ENCODE measurements at places on chromosomes 5 and 9.

- DNase-seq = no peak
Measured at GRCh38 chr9:116806075-116806474, 119.0 kb downstream of the TRIM32 start.

DNA sequence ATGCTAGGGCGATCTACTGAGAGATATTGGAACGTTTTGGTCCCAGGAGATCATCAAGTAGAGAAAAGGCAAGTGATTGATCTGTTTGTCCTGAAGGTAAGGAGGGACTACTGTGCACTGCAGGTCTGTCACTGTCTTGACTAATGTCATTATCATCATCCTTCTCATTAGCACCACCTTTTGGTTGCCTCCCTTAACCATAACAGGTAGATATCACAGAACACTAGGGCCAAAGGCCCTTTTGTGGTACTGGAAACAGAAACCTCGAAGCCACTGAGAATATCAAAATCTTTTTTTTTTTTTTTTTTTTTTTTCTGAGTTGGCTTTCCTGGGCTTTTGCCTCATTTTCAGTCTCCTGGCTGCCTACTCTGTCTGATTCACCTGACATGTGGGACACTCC lies 134.0 kb downstream of the KCTD16 start:
- no peak for DNase-seq

DNA sequence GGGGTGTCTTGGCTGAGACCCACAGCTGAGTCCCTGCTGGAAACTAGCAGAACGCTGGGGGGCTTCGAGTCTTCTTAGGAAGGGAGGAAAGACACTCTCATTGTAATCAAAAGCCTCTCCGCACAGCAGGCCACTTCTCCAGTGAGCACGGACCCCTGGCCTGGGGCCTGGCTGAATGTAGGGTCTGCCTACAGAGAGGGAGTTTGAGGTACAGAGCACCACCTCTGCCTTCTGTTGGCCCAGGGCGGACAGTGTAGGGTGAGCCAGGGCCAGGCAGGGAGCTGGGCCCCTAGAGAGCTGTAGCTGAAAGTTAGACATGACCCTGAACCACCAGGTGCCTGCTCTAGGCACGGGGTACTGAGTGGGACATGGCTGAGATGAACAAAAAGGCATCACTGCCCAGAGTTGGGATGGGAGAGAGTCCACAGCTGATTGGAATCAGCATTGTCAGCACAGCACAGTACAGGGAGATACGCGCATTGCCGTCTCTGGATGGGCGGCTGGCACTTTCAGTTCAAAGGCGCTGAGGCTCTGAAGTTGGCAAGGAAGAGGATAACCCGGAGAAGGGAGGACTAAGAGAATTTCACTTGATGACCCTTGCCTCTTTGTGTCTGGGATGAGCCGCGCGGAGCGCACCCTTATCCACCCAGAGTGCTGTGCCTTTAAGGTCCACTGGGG lies 363 bp upstream of the SLC25A48 start:
- no peak for DNase-seq

GRCh38 chr9:28267351-28267750 lies 694.1 kb upstream of the C9orf72 start:
- no peak for DNase-seq

- no peak for DNase-seq
Measured at GRCh38 chr9:84671586-84672521, 2.3 kb downstream of the NTRK2 start.

DNA sequence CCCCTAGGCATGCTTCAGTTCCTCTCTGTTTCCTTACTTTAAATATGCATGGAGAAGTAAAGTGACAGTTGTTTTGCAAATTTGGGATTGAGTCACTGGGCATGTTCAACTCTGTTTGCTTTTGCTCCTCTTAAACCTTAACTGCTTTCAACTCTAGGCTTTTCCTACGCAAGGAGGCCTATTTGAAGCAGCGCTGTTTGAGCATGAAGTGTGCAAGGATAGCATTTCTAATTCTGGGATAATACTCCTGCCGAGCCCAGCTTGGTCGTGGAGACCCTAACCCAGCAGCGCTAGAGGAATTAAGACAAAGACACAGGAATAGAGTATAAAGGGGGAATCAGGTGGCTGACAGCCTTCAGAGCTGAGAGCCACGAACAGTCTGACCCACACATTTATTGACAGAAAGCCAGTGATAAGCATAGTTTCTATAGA lies 803.4 kb upstream of the CDH10 start:
- DNase-seq = no peak

GRCh38 chr5:112025757-112026156 lies 268.8 kb upstream of the NREP start:
- no peak for DNase-seq

- DNase-seq = no peak
Measured at GRCh38 chr9:126479515-126479914, 134.2 kb upstream of the LMX1B start.

GRCh38 chr5:72878854-72879253 lies 62.4 kb downstream of the TNPO1 start:
- DNase-seq = no peak

GRCh38 chr9:19511694-19512093 lies 102.9 kb downstream of the ACER2 start:
- DNase-seq = no peak

- no peak for DNase-seq
Measured at GRCh38 chr9:94082553-94082952, 1.7 kb upstream of the PTPDC1 start.

GRCh38 chr9:23777328-23777727 lies 48.7 kb downstream of the ELAVL2 start:
- no peak for DNase-seq

Measured in activated naive CD4-positive, alpha-beta T cell treated with Interleukin-2 at 50 U/mL for 16 hours (primary cell).